SK-N-DZ (cell line): ENCODE measurements at places on chromosomes 11 and 22.

DNA sequence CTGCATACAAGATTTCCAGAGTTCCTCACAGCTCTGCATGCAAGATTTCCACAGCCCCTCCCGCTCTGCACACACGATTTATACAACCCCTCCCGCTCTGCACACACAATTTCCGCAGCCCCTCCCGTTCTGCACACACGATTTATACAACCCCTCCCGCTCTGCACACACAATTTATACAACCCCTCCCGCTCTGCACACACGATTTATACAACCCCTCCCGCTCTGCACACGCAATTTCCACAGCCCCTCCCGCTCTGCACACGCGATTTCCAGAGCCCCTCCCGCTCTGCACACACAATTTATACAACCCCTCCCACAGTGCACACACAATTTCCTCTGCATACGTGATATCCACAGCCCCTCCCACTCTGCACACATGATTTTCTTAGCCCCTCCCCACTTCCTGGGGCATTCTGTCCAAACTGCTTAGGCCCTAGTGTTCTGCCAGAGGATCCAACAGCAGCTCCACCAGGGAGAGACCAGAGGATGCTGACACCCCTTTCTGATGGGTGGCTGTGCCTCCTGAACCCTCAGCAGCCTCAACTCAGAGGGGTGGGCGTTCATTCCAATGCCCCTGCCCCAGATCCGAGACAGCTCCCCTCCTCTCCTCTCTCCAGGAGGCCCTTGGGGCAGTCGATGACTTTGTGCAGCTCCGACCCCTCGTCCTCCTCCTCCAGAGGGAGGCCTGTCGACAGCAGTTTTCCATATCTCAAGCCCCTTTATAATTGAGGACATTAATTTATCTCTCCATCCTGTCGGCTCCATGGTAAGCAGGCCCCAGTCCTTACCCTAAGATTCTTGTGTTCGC, 671.7 kb downstream of the BRD1 start:
- peak; percentile 53 for DNase-seq

GRCh38 chr11:79503028-79503427, 62.2 kb upstream of the TENM4 start:
- DNase-seq: peak; percentile 40

GRCh38 chr11:125350206-125351032, 145.6 kb downstream of the FEZ1 start:
- no peak for DNase-seq

DNA sequence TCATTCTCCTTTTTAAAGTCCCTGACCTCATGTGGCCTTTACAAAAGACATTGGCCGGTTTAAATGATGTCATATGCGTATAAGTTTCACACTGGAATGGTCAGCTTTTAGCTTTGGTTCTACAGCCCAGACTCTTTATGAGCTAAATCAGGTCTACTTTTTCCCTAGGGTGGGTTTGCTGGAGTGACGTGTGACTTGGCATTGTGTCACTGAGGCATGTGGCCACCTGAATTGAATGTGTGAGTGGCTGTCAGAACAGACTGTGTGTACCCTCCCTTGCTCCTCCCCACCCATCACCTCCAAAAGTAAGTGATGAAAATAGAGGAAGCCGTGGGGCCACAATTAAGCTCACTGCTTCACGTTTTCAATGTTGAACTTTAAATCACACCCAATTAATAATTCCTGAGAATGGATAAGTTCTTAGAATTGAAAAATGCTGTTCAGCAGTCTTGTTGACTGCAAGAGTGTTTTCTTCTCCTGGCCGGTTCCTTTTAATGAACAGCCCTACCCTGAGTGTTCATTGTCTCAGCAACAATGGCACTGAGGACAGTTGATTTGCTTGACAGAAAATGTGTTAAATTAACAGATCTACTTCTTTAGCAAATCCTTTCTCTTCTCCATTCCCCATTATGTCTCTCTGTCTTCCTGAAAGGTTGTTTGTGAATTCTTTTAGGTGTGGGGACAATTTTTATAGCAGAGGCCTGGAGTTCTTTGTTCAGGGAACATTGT, 11.3 kb downstream of the CECR2 start:
- DNase-seq: no peak

DNA sequence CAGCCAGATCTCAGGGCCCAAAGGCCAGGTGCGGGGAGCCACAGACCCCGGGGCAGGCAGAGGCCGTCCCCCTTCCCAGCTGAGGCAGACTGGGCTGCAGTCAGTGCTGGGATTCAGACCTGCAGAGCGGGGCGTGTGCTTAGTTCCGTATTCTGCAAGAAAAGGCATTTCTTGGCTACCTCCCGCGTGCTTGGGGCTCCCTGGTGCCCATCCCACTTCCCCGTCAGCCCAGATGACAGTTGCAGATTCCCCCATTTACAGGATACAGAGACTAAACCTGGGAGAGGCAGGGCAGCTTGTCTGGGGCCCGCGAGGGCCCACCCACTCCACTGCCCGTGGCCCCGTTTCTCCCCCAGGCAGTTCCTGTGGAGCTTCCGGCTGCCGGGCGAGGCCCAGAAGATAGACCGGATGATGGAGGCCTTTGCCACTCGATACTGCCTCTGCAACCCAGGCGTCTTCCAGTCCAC, 18.3 kb downstream of the CYTH4 start:
- no peak for DNase-seq

GRCh38 chr11:44029977-44030911, 17.5 kb upstream of the ACCSL start:
- peak; percentile 56 for DNase-seq

DNA sequence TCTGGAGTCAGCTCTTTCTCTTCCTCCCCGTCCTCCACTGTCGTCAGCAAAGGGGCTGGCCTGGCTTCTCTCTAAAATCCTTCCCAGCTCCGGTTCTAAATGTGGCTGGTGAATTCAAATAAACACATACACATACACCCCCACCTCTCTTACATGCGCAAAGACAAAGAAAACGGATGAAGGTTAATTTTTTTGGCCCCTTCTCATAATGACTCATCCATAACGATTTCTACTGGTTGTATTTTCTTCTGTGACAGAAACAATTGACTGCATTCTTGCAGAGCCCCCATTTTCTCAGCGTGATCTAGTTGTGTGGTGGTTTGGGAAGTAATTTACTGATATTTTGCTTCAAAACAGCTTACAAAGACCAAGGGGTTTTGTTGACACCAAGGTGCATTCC, 130.0 kb upstream of the NTM start:
- DNase-seq: no peak

DNA sequence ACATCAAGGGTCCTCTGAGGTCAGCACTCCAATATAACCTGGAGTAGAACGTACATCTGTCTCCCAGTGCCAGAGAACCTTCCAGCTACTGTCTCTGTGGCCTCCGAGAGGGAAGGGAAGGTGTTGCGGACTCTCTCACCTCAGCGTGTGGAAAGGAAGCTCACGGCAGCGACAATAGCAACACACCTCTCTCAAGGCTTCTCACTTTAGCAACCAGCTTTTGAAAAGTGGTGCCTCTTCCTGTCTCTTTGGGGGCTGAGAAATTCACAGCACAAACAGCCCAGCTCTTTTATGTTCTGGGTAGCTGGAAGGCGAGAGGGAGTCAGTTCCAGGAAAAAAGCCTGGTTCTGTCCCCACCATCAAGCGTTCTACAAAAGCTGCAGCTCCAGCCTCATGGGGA, 156.9 kb upstream of the TBCEL start:
- no peak for DNase-seq

DNA sequence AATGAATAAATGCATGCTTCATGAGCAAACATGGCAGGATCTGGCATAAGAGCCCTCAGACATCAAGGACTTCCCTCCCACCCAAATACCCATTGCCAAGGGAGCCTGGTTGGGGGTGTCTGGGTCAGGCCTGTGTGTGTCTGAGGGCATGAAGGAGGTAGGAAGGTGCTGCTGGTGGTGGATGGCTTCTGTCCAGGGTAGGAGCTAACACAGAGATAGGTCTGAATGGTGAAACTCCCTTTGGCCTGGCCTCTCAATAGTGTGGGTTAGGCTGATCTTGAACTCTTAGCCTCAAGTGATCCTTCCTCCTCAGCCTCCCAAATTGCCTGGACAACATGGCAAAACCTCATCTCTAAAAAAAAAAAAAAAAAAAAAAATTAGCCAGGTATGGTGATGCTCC, 2.8 kb downstream of the AMPD3 start:
- DNase-seq: no peak

DNA sequence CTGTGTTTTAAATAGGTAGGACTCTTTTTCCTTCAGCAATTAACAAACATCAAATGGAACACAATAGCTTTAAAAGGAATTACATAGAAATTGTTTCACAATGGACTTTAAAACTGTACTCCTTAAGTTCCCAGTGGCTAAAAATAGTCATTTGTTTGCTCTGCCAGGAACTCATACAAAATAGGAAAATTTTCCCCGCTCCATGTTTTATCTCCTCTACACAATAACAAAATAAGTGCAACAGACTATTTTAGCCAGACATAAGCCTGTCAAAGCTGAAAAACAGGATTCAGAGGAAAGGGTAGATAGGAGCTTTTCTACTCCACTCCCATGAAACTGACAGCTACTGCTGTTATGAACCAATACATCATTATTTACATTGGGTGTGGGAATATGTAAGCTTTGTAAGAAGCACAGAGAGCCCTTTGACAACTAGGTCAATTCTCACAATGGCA, 90.1 kb downstream of the STK33 start:
- DNase-seq: no peak
